ENCODE measurements at places on chromosomes 6 and 20.
A peak's percentile ranks its signal among the peaks of the same experiment; 100 is the strongest.

- peak; percentile 9 for DNase-seq
Observed at GRCh38 chr20:10861090-10861489, 187.3 kb upstream of the JAG1 start.

DNA sequence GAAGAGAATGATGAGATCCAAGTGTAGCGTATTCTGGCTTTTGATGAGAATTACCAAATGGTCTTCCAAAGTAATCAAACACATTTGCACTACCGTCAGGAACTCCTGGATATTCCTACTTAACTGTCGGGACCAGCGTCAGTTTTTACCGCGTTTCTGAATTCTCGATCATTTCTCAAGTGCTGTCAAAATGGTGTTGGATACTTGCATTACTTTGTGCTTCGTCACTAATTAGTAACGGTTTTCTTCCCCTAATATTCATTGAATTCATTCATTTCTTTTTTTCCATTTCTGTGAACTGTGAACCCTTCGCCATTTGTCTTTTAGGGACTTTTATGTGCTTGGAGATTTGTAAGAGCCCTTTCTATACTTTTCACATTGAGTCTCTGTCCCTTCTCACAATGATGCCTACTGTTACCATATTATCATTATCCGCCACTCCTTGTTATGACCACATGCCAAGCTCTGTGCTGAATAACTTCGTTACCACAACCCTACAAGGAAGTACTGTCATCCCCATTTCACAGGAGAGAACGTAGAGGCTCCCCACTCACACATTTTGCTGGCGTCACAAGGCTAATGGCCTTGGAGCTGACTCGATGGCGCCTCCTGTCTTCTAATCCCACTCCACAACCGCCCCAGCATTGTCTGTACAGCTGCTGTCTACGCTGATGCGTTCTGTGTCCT lies 74.2 kb upstream of the QKI start:
- no peak for DNase-seq

DNA sequence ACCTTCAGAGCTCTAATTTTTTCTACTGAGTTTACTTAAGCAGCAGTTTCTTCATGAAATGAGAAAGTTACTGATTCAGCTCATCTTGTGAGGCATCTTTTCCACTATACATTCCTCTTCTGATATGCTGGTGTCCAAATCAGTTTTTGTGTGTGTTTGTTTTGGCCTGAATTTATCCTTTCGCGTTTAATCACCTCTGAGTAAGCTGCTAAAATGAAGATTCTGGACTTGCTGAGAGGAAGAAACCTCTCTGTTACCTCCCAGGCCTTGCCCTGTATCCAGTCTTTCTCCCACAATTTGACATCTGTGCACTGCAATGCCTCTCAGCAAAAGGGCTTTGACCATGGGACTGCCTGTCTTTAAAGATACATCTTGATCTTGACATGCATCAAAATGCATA lies 536.2 kb upstream of the NRSN1 start:
- no peak for DNase-seq

DNA sequence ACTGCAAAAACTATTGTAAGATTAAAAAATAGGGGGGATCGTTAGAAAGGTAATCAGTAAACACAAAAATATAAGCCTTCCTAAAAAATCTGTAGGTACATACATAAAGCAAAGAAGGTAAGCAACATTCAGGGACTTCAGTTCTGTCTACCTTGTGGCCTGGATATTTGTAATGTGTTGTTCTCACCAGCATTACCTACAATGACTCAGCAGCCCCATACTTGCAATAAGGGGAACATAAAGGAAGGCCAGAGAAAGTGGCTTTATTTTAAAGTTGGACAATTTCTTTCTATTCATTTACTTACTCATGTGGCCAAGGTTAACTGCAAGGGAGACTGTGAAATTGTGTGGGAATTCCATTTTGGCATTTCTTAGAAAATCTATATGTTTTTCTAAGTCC lies 277.2 kb upstream of the PREP start:
- DNase-seq = no peak

DNA sequence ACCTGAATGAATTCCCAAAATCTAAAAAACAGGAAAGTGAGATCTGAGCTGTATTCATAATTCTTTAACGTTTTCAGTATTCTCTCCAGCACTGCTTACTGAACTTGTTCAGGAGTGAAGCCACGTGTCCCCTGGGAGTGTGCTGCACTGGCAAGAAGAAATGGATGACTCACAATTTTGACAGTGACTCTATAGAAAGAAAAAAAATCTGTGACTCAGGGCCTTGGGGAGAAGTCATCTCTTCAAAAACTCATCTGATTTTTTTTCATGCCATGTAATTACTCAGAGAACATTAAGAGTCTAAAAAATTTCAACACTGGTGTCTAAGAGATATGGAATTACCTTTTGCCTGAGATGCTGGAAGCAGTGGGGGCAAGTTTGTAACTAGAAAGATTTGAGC lies 39.7 kb downstream of the ANKEF1 start:
- no peak for DNase-seq

DNA sequence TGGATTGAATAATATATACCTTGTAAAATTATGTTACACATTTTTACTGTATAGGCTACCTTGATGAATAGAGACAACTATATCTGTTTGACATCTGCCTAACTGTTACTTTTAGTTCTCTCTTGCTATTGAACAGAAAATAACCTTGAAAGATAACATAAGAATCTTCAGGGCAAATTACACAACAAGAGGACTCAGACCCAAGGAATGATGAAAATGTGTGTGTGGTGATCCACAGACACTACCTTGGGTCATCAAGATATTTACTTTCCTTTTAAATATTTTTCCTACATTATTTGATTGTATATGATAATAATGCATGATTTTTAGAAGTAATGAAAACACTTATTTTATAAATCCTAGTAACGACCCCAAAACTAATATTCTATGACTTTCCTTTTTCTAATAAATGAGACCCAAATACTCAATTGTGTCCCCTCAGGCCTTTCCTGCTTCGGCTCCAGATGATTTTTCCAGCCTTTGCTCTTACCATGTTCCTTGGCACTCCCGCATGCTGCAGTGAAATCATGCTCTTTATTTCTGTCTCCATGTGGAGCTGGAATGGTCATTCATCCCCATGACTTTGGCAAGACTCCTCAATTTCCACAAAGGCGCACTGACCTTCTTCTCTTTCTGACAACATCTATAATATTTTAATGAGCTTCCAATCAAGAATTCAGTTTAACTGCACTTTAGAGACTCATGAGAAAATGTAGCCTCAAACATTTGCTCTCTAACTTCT lies 187.6 kb downstream of the EPM2A start:
- no peak for DNase-seq

DNA sequence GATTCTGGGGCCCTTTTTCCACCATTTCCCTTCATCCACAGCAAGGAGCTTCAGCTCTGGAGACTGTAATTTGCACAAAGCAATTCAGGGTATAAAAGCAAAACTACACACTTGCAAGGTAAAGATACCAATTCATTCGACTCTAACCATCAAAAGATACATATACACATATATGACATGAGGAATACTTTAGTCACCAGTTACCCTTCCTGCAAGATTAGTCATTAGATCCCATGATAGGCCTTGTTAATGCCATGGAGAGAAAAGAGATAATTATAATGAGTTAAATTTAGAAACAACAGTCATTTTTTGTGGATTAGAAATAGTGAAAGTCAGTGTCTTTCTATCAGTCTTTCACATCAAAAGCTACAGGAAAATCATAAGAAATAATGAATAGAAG lies 204.2 kb downstream of the KCNQ5 start:
- no peak for DNase-seq

- no peak for DNase-seq
Observed at GRCh38 chr6:12313306-12313991, 23.3 kb downstream of the EDN1 start.

GRCh38 chr6:107102414-107102805 lies 12.9 kb downstream of the BEND3 start:
- no peak for DNase-seq

DNA sequence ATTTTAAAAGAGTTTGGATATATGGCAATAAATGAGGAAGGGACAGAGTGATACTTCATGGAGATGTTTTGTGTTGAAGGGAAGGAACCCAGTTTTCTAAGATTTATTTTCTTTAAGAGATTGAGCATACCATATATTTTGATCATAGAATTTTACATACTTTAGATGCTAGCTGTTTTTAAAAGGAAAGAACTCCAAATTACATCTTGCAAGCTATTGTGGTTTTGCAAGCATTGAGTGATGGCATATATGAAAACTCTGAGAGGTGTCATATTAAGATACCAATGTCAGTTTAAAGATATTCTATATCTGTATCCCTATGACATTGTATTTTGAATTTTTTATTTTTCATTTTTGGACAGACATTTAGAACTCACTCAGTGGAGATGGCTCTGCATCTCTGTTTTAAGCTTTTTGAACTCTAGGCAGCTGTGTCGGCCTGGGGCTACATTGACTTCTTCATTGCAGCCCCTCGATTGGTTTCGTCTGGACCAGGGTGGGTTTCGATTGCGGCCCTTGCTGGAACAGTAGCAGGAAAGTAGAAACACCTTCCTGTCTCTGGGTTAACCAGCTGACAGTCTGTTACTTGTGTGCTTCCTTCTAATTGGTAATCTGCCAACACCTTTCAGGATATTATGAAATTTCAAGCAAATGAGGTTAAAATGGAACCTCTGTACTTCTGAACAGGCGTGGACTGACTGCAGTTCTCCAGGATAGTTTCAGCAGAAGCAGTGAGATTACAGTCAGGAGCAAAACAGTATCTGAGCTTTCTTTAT lies 14.0 kb downstream of the IGF2R start:
- DNase-seq = no peak

- DNase-seq = no peak
Observed at GRCh38 chr6:24387818-24388217, 14.9 kb upstream of the MRS2 start.

Measured in T-helper 1 cell (primary cell).